ENCODE measurements at places on chromosomes 13 and 19.

DNA sequence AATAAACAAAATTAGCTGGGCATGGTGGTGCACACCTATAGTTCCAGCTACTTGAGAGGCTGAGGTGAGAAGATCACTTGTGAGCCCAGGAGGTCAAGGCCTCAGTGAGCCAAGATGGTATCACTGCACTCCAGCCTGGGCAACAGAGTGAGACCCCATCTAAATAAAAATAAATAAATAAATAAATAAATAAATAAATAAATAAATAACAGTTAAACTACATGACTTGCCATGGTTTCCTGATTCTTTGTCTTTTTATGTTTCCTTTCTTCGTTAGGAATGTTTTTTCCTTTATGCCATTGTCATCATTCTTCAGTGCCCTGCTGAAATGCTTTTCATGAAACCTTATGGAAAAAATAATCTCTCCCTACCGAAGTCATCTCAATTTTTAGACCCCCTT is 35.2 kb upstream of the CXCL17 start:
- DNase-seq: no peak

DNA sequence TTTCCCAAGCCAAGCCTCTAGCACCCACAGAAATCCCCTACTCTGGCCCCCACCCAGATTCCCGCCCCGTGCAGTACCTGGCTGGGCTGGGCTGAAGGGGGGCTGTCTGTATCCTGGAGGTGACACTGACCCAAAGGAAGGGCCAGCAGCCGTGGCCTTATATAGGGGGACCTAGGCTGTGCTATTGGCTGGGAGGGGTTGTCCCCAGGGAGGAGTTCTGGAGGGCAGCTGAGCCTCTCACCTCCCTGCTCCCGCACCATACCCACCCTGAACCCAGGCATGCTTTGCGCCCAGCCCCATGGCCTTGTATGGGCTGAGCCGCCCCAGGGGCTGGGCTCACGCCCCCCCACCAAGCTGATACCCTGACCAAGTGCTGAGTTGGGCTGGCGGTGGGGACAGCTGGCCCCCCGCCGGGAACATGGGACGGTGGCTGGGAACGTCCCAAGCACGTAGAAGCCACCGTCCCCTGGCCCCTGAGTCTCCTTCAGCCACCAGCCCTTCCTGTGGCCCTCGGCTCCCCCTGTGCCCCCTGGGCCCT is at the start of gene CKM:
Gene CKM, minus strand, starts transcription at position 132 of the 538 bp plus-strand sequence. CDS start 3,162 bp downstream, outside the sequence.
- no peak for DNase-seq

DNA sequence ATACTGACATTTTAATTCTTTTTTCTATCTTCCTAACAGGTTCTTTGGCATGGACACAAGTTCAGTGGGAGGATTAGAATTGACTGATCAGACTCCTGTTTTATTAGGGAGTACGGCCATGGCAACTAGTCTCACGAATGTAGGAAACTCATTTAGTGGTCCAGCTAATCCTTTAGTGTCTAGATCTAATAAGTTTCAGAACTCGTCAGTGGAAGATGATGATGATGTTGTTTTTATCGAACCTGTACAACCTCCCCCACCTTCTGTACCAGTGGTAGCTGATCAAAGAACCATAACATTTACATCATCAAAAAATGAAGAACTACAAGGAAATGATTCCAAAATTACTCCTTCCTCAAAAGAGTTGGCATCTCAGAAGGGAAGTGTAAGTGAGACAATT is 34.5 kb downstream of the ZMYM2 start:
- DNase-seq: no peak

GRCh38 chr13:110643768-110644421 is 28.6 kb downstream of the NAXD start:
- no peak for DNase-seq

GRCh38 chr13:80215368-80215767 is 125.6 kb downstream of the SPRY2 start:
- DNase-seq: no peak

- DNase-seq: no peak
These were observed 178.8 kb downstream of the KATNAL1 start for GRCh38 chr13:30128591-30128990.
